ENCODE measurements at places on chromosomes 1 and 21. TPM values are rescaled to one million over a fixed set of nuclear protein-coding genes. Genes with fewer than 3 reads are reported as not detected.

GRCh38 chr1:191034132-191034531 is 556.5 kb upstream of the BRINP3 start:
- no peaks in the 10 kb centered on the region for H3K36me3 ChIP-seq
- no peak for DNase-seq
- H3K27me3 ChIP-seq, result no peaks in the 10 kb centered on the region
- H3K4me1 ChIP-seq, result no peaks in the 10 kb centered on the region
- no peak overlapping the region for H3K4me3 ChIP-seq

DNA sequence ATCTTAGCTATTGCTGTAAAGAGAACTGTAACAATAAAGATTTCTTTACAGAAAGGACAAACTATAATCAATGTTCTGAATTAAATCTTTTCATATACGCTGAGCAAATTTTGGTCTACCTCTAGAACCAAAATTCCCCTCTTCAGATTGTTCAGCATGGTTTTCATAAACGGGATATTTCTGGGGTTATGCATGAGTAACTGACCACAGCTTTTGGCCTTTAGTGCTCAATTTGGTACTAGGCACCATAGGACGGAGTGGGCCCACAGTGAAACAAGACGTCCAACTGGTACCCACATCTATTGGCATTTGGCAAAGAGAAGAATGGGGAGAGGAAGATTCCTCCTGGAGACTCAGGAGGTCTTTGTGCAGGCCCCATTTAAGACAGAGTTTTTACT is 184.5 kb downstream of the TGFBR3 start:
- no peaks in the 10 kb centered on the region for H3K27me3 ChIP-seq
- DNase-seq, result no peak
- peaks cover 6% of the 10 kb centered on the region for H3K36me3 ChIP-seq
- H3K27ac ChIP-seq, result no peak overlapping the region
- peaks cover 18% of the 10 kb centered on the region for H3K4me1 ChIP-seq
- no peak overlapping the region for H3K4me3 ChIP-seq

GRCh38 chr1:52640697-52641096 is 7.7 kb downstream of the SHISAL2A start:
- no peaks in the 10 kb centered on the region for H3K36me3 ChIP-seq
- no peak for DNase-seq
- H3K4me3 ChIP-seq, result no peak overlapping the region
- no peaks in the 10 kb centered on the region for H3K4me1 ChIP-seq
- no peak overlapping the region for H3K27ac ChIP-seq
- H3K27me3 ChIP-seq, result no peaks in the 10 kb centered on the region

NTRK1 gene
- 1.2 TPM for total RNA-seq

DNA sequence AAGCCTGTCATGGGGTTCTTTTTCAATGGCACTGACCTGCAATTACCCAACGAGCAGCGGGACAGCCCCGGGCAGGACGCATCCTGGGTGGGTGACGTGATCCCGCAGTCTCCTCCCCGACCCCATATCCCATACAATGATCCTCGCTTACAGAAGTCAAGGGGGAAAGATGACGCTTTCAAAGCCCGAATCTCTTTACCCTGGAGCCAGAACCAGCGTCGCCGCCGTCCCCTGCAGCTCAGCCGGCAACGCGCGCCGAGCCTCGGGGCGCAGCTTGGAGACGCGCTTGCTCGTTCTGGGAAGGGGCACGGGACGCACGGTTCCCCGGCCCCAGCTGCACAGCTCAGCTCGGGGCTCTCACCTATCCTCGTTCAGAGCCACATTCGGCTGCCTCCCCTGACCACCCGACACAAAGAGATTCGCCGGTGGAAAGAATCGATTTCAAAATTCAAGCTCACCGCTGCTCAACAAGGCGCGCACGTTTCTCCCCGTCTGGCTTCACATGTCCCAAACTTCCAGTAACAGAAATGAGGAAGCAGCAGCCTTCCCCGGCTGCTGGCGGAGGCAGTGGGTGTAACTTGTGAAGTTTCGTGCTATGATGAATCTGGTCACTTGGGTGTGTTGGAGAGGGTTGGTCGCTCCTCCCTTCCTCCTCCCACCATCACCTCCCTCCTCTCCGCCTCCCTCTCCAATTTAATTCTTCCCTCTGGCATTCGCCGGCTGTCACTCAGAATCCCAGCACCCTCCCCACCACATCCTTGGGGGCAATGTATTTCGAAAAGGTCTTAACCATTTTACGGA is at the start of gene TIAM1:
Gene TIAM1, minus strand, starts transcription at position 582 of the 801 bp plus-strand sequence. CDS start 77,289 bp downstream, outside the sequence.
- H3K4me1 ChIP-seq, result peaks cover 7% of the 10 kb centered on the region
- peaks cover 27% of the 10 kb centered on the region for H3K27me3 ChIP-seq
- peak within 1 kb of the TSS; percentile 63 for H3K27ac ChIP-seq
- peak within 1 kb of the TSS; percentile 52 for H3K4me3 ChIP-seq

- no peaks in the 10 kb centered on the region for H3K27me3 ChIP-seq
- H3K4me1 ChIP-seq, result peaks cover 28% of the 10 kb centered on the region
- no peak for DNase-seq
- peak overlapping the region; percentile 99 for H3K27ac ChIP-seq
- no peaks in the 10 kb centered on the region for H3K36me3 ChIP-seq
These were observed 682 bp downstream of the SUCO start for GRCh38 chr1:172533513-172534151.

DNA sequence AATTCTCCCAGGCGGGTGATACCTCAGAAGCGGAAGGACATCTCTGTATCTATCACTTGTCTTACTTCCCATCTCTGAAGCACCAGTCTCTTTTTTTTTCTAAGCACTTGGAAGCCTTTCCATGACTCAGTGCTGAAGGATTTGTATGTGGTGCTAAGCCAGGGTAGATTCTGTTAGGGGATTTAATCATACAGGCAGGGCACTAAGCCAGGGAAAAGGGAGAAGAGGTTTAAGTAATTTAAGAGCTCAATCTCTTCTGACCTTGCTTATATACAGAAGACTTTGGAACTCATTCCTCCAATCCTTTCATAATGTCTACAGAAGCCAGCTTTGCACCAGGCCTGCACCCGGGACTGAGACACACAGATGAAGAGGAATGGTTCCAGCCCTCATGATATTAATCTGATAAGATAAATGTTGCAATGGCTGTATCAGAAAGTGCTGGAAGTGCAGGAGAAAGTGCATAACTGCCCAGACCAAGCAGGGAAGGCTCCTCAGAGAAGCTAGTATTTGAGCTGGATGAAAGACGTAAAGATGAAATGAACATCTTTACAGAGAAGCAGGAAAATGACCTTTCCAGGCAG is 11.0 kb downstream of the FAM163A start:
- H3K4me3 ChIP-seq, result no peak overlapping the region
- no peaks in the 10 kb centered on the region for H3K36me3 ChIP-seq
- H3K27ac ChIP-seq, result no peak overlapping the region
- no peaks in the 10 kb centered on the region for H3K4me1 ChIP-seq
- H3K27me3 ChIP-seq, result no peaks in the 10 kb centered on the region

CFAP107 gene
- not detected for total RNA-seq

DNA sequence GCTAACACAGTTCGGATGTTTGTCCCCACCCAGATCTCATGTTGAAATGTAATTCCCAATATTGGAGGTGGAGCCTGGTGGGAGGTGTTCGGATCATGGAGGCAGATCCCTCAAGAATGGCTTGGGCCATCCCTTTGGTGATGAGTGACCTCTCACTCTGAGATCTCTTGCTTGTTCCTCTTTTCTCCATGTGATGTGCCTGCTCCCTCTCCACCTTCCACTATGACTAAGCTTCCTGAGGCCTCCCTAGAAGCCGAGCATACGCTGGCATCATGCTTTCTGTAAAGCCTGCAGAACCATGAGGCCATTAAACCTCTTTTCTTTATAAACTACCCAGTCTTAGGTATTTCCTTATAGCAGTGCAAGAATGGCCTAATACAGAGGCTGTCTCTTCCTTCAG is 8.1 kb upstream of the PLA2G5 start:
- no peak overlapping the region for H3K27ac ChIP-seq
- no peak for DNase-seq
- no peaks in the 10 kb centered on the region for H3K36me3 ChIP-seq
- peaks cover 7% of the 10 kb centered on the region for H3K4me1 ChIP-seq
- H3K4me3 ChIP-seq, result no peak overlapping the region
- peaks cover 5% of the 10 kb centered on the region for H3K27me3 ChIP-seq

DNA sequence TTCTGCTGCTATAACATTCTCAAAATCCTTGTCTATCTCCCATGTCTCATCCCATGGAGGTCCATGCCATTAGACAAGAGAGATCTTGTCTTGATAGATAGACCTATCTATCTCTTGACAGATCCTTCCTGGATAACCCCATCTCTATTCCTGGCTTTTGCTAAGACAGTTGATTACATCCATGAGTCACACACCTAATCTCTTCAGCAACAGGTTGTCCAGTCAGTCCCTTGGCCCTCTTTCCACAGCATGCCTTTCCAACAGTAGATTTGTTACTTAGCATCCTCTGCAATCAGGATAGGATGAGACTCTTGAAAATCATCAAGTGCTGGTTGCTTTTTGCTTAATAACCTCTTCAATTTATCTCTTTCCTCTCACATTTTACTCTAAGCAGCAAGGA is 46.6 kb downstream of the TRMT1L start:
- H3K36me3 ChIP-seq, result no peaks in the 10 kb centered on the region
- DNase-seq, result no peak
- no peaks in the 10 kb centered on the region for H3K4me1 ChIP-seq
- no peak overlapping the region for H3K4me3 ChIP-seq

- H3K36me3 ChIP-seq, result no peaks in the 10 kb centered on the region
- H3K27ac ChIP-seq, result no peak overlapping the region
- no peak for DNase-seq
- no peaks in the 10 kb centered on the region for H3K27me3 ChIP-seq
- H3K4me1 ChIP-seq, result no peaks in the 10 kb centered on the region
These were observed 102.7 kb upstream of the C21orf91 start for GRCh38 chr21:17921579-17922530.

DNA sequence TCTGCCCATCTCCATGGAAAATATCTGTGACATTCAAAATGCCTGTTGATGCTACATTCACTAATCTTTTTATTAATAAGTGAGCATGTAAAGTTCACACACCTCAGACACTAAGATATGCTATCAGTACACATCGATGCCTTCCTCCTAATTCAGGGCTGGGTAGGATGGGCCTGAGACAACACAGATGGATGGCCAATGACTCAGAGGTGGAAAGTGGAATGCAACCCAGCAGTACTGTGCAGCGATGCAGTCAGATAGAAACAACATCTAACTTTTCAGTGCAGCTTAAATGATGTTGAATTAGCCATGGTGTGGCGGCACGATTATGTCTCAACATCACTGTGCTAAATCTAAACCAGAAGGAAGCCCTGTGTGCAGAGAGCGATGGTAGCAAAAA is 161.6 kb upstream of the KCNJ15 start:
- H3K4me3 ChIP-seq, result no peak overlapping the region
- DNase-seq, result no peak
- H3K27ac ChIP-seq, result no peak overlapping the region
- peaks cover 12% of the 10 kb centered on the region for H3K27me3 ChIP-seq
- H3K36me3 ChIP-seq, result no peaks in the 10 kb centered on the region

All from upper lobe of right lung (tissue), 1 donor.